ENCODE measurements at places on chromosomes 7 and 10.

DNA sequence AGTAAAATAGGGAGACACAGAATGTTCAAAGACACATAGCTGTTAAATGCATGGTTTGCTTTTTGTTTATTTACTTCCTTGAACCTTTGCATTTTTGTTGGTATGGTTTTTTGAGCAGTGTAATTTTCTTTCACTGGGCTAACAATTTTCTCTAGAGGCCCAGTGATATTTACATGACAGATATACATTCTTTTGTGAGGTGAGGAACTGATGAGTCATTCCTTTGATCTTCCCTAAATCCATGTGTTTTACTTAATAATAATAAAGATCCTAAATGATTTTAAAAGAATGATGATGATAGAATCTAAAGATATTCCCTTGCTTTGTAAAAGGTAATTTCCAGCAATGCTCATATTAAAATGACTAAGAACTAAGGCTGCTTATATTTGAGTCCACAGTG, 188.5 kb upstream of the ANK3 start:
- no peak for DNase-seq

GRCh38 chr10:69685426-69685801, 55.4 kb downstream of the FAM241B start:
- DNase-seq, result no peak

DNA sequence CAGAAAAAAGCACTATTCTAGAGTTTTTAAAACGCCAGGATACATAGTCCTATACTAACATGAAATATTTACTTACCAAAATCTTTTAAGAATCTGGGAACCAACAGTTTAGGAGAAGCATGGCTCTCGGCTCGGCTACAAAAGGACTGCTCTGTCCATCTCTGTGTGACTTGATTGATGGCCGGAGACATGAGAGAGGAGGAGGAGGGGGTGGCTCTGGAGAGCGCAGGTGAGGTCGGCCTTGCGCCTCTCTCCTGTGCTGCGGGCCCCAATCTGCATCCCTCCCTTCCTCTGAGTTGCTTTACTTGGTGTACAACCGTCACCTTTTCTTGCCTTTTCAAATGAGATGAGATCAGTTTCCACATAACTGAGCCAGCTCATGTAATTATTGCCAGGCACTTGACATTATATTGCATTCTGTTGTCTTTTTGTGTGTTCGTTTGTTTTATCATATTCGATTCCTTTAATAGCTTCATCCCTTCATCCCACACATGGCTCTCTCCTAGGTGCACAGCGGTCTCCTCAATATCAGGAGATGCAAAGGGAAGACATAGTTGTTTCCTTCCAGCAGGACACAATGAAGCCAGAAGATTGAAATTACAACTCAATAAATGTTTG, 87.8 kb upstream of the KLF6 start:
- DNase-seq, result no peak

DNA sequence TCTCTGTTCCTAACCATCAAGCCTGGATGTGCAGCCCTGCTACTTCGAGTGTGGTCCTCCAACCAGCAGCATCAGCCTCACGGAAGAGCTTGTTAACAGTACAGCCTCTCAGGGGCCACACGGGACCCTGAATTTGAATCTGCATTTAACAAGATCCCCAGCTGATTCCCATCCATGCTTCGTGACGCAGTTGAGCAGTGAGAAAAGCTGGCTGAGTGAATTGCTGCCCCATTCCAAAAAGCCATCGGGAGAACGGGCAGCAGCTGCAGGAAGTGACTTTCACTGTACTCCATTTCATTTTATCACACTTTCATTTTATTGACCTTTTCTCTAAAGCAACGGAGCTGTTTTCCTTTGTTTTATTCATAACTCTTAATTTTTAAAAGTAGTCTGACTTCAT, 22.5 kb downstream of the FAM171A1 start:
- no peak for DNase-seq

DNA sequence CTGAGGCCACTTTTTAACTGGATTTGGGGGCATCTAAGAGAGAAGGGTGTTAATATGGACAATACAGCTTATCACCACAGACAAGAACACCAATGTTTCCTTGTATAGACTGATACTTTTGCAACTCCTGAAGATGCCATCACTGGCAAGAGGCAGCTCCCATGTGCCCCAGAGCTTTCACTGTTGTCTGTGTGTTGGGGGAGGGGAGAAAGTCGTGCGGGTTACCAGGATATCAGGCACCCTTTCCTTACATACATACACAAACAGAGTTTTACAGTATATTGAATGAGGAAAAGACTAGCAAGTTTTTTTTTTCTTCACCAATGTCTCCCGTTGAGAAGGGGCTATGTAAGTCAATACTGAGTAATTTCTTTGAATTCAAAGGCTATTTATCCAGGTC, 4.1 kb upstream of the DLX6 start:
- no peak for DNase-seq

DNA sequence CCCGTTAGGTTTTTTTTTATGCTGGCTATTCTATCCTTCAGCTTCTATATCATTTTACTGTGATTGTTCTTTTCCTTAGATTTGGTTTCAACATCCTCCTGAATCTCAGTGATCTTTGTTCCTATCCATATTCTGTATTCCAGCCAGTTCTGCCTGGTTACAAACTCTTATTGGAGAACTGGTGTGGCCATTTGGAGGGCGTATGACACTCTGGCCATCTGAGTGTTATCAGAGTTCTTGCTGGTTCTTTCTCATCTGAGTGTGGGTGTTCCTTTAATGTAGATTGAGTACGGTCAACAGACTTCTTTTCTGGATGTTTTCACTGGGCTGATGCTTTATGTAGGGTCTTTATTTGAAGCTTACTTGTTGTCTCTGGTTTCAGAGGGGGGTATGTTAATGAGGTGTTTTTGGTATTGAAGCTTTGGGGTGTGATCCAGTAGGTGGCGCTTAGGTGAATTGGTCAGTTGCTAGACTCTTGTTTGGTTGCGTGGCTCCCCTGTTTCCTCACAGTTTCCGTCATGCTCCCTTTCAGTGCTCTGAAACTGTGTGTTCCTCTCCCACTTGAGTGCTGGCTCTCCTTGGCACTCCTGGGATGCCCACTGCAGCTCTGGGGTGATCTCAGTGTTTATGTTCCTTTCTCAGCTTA, 80.7 kb downstream of the FANK1 start:
- no peak for DNase-seq

DNA sequence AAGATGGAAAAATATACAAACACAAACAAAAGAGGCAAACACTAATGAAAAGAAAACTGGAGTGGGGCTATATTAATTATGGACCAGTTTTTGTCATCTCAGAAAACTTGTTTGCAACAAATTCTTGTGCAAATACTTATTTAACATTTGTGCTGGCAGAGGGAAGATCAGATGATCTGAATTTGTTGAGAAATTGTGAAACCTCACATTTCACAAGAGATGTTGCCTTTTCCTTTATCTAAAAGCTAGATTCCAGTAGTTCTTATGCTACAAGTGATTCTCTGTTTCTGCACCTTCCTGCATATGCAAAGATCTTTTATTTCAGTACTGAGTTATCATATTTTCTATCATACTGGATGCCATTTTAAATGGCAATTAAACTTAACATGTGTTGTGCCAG, 320.7 kb downstream of the SUGCT start:
- DNase-seq, result no peak

GRCh38 chr10:75508239-75508813, 76.9 kb downstream of the LRMDA start:
- no peak for DNase-seq

- DNase-seq, result no peak
Measured at GRCh38 chr10:116353817-116354216, 29.6 kb downstream of the CCDC172 start.

DNA sequence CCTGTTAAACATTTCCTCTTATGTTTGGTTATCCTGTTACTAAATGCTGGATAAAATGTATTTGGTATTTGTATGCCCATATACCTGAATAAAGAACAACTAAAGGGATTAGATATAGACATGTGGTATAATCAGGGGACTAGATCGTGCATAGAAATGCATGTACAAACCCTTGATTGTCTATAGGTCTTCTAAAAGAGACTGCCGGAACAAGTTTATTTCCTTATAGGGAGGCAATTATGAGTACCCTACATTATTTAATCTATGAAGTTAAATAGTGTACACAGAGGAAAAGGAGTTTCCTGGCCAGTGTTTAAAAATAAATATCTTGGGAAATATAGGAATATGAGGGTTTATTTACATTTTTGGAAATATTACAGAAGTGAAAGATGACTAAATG, 44.6 kb downstream of the CCSER2 start:
- DNase-seq, result no peak

GRCh38 chr10:49361178-49361554, 34.7 kb downstream of the DRGX start:
- DNase-seq, result no peak

DNA sequence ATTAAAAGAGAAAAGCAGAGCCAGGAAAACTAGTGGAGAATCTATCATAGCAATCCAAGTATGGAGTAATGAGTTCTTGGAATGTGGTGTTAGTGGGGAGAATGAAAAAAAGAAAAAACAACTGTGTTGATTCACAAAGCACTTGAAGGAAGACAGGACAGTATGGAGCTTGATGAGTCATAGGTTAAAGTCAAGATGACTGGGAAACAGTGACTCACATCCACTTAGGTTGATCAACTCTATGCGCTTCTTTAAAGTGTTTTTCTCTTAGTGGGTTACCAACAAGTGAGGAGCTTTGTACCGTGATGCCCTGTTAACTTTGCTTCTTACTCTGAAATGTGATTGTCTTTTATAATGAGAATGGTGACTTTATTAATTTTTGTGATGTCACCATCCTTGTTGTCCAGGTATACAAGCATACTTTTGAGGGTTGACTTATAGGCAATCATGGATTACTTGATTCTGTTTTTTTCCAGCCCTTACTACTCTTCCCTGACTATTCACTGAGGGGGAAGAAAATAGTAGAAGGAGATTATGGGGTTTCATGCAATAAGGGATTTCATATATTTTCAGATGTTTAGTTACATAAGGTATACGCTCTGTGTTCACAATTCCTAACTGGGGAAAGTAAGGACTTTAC, 32.1 kb upstream of the MDFIC start:
- DNase-seq, result no peak

DNA sequence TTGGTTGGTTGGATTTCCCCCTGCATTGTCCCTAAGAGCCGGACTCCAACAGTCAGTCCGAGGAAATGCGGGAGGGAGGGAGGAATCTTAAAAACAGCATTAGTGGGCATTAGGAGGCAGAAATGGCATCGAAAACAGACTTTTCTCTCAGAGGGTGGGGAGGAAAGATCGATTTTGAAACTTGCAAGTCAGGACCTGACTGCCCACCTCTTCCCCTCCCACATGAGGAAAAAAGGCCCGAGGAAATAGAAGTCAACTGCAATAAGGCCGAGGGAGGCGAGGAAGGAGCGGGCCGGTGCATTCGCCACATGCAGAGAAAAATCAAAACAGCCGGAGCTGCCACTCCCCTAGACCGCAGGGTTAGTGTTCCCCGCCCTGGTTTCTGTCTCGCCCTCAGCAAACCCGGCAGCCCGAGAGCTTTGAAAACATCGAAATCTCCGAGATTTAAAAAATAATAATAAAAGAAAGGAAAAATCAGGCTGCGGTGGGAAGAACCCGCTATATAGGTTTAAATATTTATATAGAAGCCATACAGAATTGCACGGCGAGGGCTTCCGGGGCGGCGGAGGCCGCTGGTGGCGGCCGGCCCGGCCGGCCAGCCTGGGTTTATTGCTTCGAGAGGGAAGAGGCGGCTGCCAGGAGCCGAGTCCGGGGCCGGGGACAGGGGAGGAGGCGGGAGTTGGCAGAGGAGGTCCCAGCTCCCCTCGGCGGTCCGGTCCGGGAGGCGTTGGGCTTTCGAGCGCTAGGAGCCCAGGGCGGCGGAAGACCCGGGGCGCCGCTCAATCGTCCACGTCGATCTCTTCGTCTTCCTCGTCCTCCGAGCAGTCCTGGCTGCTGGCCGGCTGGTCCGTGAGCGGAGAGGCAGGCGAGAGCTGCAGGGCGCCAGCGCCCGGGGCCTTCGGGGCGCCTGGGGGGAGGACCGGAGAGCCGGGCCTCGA, 2.5 kb downstream of the LBX1 start:
- no peak for DNase-seq

DNA sequence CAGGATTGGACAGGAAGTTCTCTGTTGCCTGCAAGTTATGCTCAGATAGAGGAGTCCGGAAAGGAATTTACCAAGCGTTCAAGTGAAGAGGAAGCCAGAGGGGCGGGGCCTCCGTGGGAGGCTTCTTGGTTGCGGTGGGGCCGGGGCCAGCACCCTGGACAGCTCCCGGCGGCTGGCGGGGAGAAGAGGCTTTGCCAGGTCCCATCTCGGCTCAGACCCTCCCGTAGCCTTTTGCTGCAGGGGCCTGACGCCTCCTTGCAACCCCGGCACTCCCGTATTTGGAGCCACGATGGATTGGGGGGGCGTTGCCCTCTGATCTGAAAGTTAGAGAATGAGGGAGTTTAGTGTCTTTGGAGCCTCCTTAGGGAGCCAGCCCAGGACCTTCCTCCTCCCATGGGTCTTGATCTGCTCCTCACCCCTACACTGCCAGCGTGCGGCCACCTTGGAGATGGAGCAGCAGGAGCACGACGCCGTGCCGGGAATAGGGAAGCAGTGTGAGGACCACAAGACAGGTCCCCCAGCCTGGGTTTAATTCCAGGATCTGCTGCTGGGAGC, 3.1 kb upstream of the SLC18A3 start:
- DNase-seq, result no peak

GRCh38 chr10:24814568-24815313, 91.1 kb upstream of the ARHGAP21 start:
- no peak for DNase-seq

GRCh38 chr7:146960773-146961391, 844.3 kb downstream of the CNTNAP2 start:
- no peak for DNase-seq

- DNase-seq, result no peak
Measured at GRCh38 chr10:73937333-73938043, 26.6 kb downstream of the PLAU start.

DNA sequence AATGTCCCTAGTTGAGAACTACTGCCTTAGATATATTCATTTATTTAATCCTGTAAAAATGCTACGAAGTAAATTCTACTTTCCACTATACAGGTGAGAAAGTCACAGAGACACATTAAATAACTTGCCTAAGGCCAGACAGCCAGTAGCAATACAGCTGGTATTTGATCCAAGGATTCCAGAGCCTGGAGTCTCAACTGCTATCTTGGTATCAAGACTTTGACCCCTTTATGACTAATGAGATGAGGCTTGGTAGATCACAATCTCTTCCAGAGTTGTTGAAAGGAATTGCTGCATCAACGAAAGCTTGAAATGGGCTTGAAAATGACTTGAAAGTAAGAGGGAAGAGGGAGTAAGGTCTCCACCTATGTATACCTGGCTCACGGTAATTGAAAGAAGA, 83.3 kb downstream of the ORC5 start:
- no peak for DNase-seq

GRCh38 chr7:106901828-106902441, 36.9 kb downstream of the PIK3CG start:
- no peak for DNase-seq

DNA sequence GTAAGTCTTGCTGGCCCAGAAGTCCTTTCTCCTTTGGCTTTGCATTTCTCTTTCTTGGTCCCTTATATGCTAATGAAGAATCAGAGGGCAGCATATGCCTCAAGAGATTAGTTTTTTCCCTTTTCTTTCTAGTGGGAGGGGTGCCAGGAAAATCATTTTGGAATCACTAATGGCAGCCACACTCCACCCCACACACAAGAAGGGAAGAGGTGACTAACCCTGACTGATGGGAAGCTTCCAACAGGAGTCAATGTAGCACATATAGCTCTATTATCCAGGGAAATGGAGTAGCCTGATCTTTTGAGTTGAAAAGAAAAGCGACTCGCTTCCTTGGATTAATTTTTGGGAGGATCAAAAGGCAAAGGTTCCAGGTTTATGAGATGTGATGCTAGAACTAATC, 225.3 kb downstream of the KIF20B start:
- no peak for DNase-seq

- no peak for DNase-seq
Measured at GRCh38 chr10:33008499-33009243, 50.6 kb upstream of the ITGB1 start.
